ENCODE measurements at places on chromosomes 4 and X.

GRCh38 chr4:83189631-83190136, 75.2 kb upstream of the PLAC8 start:
- DNase-seq: no peak

DNA sequence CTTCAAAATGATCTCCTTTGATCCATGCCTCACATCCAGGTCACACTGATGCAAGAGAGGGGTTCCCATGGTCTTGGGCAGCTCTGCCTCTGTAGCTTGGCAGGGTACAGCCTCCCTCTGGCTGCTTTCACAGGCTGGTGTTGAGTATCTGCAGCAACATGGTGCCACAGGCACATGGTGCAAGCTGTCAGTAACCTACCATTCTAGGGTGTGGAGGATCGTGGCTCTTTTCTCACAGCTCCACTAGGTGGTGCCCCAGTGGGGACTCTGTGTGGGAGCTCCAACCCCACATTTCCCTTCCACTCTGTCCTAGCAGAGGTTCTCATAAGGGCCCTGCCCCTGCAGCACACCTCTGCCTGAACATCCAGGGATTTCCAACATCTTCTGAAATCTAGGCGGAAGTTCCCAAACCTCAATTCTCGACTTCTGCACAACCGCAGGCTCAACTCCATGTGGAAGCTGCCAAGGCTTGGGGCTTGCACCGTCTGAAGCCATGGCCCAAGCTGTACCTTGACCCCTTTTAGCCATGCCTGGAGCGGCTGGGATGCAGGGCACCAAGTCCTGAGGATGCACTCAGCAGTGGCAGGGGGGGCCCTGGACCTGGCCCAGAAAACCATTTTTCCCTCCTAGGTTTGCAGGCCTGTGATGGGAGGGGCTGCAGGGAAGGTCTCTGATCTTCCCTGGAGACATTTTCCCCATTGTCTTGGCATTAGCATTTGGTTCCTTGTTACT, 137.8 kb upstream of the NUDT6 start:
- DNase-seq: no peak

DNA sequence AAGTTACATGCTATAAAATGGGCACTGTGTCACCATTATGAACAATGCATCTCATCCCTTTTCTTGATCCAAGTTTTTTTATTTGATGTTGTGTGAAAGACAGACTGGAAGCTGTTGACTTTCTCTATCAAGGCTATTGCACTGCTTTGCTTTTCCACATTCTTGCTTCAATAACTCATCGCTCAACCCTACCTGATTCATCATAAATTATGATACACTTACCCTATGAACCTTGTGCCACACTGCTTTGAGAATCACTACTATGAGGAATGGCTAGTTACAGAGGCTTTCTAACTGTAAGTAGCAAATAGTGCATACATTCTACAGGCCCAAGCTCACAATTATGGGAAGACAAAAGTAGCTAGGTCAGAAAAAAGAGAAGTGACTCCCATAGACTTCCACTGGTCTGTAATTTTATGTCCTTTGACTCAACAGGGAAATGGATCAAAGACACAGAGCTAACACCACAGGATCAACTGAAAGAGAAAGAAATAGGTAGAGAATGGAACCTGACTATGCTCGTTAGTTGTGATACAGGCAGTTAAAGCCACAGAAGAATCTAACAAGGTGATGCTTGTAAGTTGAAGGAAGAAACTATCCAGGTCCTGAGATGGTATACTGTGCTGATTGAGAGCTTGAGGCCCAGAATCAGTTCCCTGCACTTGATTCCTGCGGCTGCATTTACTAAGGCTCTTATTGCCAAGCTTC, 163.5 kb downstream of the PPP3CA start:
- DNase-seq: no peak

DNA sequence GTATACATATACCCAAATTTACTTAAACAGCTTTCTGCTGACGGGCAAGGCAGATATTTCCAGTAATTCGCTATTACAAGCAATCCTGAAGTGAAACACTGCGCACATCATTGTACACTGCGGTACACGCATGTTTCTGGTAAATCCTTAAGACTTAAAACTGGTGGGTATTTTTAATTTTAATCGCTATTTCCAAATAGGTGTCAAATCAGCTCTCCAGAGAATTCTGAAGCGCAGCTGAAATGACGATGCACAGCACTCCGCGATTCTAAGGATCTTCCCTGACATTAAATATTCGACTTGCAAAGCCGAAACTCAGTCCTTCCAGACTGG, 361 bp downstream of the TMEM128 start:
- no peak for DNase-seq

- DNase-seq: no peak
Measured at GRCh38 chrX:105526431-105526830, 295.9 kb upstream of the NRK start.

- DNase-seq: no peak
Measured at GRCh38 chr4:139599076-139599475, 43.1 kb upstream of the SETD7 start.

- DNase-seq: no peak
Measured at GRCh38 chr4:58042176-58042575, 932.0 kb upstream of the IGFBP7 start.

DNA sequence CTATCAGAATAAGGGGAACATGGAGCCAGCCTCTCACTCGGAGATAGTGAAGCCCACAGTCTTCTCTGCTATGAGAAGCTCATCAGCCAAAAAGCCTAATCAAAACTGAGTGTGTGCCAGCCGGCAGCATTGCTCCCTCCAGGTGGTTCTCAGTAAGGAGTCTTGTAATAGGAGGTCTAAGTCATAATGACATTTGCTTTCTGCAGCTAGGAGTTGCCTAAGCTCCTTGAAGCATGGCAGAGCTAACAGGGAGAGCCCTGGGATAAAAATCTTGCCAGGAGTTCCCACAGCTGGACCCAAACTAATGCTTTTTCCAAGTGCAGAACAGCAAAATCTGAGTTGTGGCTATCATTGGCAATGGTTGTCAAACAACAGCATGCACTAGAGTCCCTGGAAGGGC, 245.2 kb downstream of the SPATA18 start:
- DNase-seq: no peak

All from activated CD4-positive, alpha-beta T cell treated with anti-CD3 and anti-CD28 coated beads, Interleukin-2, amount 10 ng/mL, durations not matched to agents 7 days and 5 days (primary cell).